ENCODE measurements at places on chromosomes 2 and 18. TPM values are rescaled to one million over a fixed set of nuclear protein-coding genes. Genes with fewer than 3 reads are reported as not detected.
A peak's percentile ranks its signal among the peaks of the same experiment; 100 is the strongest.

GRCh38 chr18:45637546-45638327 is 22.5 kb downstream of the SLC14A2 start:
- DNase-seq = no peak
- peaks cover 5% of the 10 kb centered on the region for H3K4me1 ChIP-seq
- H3K4me3 ChIP-seq = no peak overlapping the region

Gene TWIST2
- 12.8 TPM for total RNA-seq

DNA sequence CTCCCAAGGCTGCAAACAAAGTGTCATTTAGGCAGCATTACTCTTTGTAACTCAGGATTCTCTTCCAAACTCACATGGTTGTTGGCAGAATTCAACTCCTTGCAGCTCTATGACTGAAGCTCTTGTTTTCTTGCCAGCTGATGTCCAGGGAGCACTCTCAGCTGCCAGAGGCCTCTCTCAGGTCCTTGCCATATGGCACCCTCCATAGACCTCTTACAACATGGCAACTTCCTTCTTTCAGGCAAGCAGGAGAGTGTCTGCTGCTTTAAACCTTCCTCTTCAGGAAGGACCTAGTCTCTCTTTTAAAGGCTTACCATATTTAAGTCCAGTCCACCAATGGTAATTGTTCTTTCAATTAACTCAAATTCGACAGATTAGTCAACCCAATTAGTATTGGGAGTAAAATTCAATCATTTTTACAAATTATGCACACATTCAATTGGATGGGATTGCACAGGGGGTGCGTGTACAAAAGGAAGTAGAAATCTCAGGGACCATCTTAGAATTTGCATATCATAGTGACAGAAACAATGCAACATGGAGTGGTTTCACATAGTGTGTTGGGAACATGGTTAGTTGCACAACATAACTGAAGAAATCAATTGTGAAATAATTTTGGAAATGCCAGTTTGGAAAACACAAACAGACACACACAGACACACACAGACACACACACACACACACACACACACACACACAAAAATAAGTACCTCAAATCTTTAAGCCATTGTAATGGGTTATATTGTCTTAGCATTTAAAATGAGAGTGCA is 893.5 kb upstream of the ZEB2 start:
- H3K27me3 ChIP-seq = no peaks in the 10 kb centered on the region
- H3K4me3 ChIP-seq = no peak overlapping the region
- no peaks in the 10 kb centered on the region for H3K36me3 ChIP-seq
- H3K4me1 ChIP-seq = peaks cover 4% of the 10 kb centered on the region

GRCh38 chr2:149191915-149192314 is 138.5 kb upstream of the LYPD6 start:
- H3K4me1 ChIP-seq = no peaks in the 10 kb centered on the region
- H3K36me3 ChIP-seq = no peaks in the 10 kb centered on the region
- no peak for DNase-seq
- no peaks in the 10 kb centered on the region for H3K27me3 ChIP-seq

Gene MITD1
- 20.1 TPM for total RNA-seq

DNA sequence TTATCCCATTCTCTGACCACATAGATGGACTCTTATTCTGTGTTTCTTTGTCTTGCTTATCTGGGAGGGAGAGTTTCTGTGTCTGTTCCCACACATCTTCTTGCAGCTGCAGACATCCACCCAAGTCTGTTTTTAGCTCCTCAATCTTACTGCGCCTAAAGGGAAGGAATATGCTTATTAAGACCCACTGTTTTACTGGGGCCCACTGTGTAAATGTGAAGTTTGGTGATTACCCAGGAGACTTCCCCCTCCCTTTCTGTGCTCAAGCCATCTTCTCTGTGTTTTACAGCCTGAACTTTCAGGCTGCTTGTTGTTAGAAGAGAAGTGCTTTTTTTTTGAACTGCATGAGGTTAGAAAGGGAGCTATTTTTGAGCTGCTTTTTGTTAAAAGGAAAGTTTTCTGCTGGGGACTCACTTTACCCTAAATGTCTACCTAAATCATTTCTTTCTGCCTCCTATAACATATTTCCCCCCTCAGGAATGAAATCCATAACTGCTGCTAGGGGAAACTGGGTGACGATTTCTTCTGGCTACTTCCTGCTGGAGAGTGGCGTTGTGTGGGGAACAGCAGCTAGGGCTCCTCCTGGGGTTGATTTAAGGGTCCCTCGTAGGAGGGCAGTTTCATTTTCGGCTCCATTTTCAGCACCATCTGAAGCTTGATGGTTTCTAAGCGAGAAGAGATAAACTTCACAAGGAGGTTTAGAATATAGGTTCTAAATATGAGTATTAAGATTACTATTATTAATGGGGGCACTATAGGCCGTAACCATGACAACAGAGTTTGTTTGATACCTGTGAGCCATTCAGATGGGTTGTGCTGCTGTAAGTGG is 39.5 kb upstream of the GMCL1 start:
- H3K27ac ChIP-seq = no peak overlapping the region
- peaks cover 13% of the 10 kb centered on the region for H3K4me1 ChIP-seq
- H3K36me3 ChIP-seq = no peaks in the 10 kb centered on the region
- H3K27me3 ChIP-seq = no peaks in the 10 kb centered on the region
- no peak for DNase-seq

Gene CPO
- total RNA-seq = 0.37 TPM

- H3K27ac ChIP-seq = peak within 1 kb of the TSS; percentile 91
- peak; percentile 72 for DNase-seq
- H3K27me3 ChIP-seq = no peaks in the 10 kb centered on the region
- peaks cover 12% of the 10 kb centered on the region for H3K4me1 ChIP-seq
- H3K4me3 ChIP-seq = peak within 1 kb of the TSS; percentile 68
These were observed at the start of gene IRS1 for GRCh38 chr2:226799211-226799975. IRS1 (minus strand) TSS chr2:226799820; CDS start chr2:226798738, 1,082 bp downstream.

- H3K4me3 ChIP-seq = peak overlapping the region; percentile 72
- peaks cover 46% of the 10 kb centered on the region for H3K4me1 ChIP-seq
- peaks cover 9% of the 10 kb centered on the region for H3K36me3 ChIP-seq
- no peaks in the 10 kb centered on the region for H3K27me3 ChIP-seq
These were observed 617 bp downstream of the FOSL2 start for GRCh38 chr2:28393114-28393836.

DNA sequence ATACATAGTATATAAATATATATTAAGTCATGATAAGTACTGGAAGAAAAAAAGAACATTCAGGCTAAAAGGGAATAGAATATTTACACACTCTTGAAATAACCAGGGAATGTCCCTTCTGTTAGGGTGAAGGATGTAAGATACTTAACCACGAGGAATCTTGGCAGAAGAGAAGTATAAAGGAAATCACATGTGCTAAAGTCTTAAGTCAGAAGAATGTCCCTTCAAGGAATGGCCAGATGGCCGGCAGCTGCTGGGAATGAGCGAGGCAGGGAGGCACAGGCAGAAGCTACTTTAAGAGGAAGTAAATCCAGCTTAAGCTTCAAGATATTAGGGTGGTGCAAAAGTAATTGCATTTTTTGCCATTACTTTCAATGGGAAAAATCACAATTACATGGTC is 5.5 kb downstream of the CCDC102B start:
- H3K27me3 ChIP-seq = no peaks in the 10 kb centered on the region
- no peak overlapping the region for H3K4me3 ChIP-seq
- no peaks in the 10 kb centered on the region for H3K4me1 ChIP-seq
- peak; percentile 48 for DNase-seq
- H3K27ac ChIP-seq = peak overlapping the region; percentile 69

DNA sequence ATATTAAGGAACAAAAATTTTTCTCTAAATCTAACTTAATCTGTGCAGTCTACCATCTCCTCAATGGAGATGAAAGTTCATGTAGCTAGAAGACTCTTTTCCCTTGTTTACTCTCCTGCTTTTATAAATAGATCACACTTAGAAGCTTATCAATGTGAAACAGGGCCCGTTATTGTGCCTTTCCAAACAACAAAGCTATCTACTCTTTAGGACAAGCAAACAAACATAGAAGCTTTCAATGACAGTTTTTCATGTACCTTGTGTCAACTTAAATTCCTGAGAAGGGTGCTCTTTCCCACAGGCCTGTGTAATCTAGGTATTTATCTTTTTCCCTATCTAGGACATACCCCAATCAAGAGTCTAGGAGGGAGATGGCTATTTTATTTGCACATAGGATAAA is 247.8 kb upstream of the CWC22 start:
- no peaks in the 10 kb centered on the region for H3K27me3 ChIP-seq
- DNase-seq = no peak
- H3K4me1 ChIP-seq = no peaks in the 10 kb centered on the region
- H3K36me3 ChIP-seq = no peaks in the 10 kb centered on the region
- H3K4me3 ChIP-seq = no peak overlapping the region
- no peak overlapping the region for H3K27ac ChIP-seq
